Hippocampal formation (tissue), 2 donors: ENCODE measurements at places on chromosomes 13 and 19.

DNA sequence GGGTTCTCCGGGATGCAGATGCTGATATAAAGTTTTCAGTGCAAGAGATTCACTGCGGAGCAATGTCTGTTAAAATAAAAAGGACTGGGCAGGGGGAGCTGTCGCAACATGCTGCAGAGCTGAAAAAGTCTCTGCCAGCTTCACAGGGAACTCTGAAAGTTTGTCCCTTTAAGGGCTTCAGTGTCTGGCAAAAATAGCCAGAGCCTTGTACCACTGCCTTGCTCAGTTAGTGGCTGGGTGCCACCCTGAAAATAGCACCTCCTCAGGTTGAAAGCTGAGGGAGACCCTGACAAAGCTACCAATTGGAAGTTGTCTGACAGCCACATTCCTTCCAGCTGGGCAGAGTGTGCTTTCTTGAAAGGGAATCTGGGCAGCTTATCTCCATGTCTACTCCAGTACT, 3.0 kb upstream of the NDFIP2 start:
- DNase-seq, result peak; percentile 23

GRCh38 chr19:45638930-45639729, at the start of gene EML2:
Gene EML2 (minus strand): TSS chr19:45639397. CDS start chr19:45639376, 21 bp downstream.
- no peak for DNase-seq

GRCh38 chr13:75469047-75469446, 12.9 kb downstream of the TBC1D4 start:
- DNase-seq, result no peak

GRCh38 chr19:29810504-29810871, 1.3 kb upstream of the CCNE1 start:
- no peak for DNase-seq

GRCh38 chr19:3818466-3818865, 32.3 kb upstream of the MATK start:
- peak; percentile 9 for DNase-seq

- DNase-seq, result no peak
Observed at GRCh38 chr19:58091251-58091995, 6.6 kb downstream of the ZSCAN18 start.

DNA sequence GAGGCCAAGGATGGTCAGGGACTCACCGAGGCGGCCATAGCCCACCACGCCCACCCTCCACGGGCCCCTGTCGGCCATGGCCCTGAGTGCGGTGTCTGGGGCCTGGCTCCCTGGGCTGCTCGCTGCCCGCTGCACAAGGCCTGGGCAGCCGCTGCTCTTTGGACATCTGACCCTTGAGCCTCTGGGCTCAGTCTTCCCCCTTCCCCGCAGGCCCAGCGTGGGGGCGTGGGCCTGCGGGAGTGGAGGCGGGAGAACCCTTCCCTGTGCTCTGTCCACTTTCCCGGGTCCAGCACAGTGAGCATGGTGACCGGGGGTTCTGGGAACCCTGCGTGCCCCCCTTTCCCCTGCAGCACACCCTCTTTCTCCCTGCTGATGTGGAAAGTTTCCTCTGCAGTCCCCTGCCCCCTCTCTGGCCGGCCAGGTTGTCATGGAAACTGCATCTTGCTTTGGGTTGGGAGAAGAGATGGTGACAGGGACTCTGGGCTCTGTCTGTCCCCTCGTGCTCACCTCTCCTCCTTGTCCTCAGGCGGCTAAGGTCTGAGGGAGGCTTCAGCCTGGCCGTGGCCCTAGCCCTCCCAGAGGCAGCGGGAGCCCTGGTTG, at the start of gene ASPDH:
Gene ASPDH (minus strand): TSS at position 168 of the 600 bp plus-strand sequence. CDS start 90 bp downstream, at position 78.
- peak; percentile 28 for DNase-seq

GRCh38 chr13:37715606-37716015, 117.0 kb upstream of the POSTN start:
- DNase-seq, result no peak

GRCh38 chr19:11247391-11247790, 8.0 kb downstream of the ANGPTL8 start:
- no peak for DNase-seq

DNA sequence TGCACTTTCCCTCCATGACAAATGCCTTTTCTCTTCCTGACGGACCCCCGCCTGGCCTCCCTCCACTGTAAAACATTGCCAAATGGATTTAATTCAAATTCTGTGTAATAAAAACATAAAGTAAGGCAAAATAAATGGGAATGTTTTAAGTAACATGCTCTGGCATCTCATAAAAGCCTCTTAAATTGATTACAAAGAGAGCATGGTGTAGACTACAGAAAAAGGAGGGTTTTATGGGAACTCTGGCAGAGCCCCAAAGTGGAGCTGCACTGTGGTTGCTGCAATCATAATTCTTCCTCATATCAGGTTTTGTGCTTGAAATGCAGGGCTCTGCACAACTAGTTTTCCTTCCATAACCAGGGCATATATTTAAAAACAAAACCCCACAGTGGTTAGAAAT, 44.3 kb upstream of the SIAH3 start:
- DNase-seq, result no peak

- DNase-seq, result no peak
Observed at GRCh38 chr13:109517517-109517916, 268.9 kb downstream of the IRS2 start.

DNA sequence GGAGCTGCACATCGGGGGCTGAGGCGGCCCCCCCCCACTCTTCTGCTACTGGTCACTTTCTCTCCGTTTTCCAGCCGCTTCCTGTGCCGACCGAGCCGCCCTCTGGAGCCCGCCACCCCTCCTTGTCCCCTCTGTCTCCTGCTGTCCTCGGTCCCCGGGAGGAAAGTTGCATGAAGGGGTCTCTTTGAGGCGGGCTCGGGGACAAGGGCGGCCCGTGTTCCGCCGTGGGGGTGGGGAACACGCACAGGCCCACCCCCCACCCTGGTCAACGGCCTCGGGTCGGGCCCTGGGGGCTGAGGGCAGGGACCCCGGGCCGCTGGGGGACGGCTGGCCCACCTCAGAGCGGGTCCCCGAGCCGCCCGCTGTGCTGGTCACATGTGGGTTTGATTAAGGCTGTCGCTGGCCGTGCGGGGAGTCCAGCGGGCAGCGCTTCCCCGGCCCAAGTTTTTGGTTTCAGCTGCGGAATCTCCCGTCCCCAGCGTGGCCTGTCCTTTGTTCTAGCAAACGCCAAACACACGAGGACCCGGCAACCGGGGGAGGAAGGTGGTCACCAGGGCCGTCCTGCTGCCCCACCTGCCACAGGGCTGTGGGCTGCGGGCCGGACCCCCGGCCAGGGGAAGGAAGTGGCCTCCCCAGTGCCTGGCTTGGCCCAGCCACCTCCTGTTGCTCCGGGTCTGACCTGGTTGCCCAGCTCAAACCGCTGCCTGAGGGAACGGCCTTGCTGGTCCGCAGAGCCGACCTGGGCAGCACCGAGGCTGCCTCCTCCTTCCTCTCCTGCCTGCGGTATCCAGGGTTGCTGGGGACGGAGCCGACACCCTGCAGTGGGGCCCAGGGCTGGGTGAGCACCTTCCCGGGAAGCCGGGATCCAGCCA, 1.9 kb downstream of the EFNA2 start:
- no peak for DNase-seq

DNA sequence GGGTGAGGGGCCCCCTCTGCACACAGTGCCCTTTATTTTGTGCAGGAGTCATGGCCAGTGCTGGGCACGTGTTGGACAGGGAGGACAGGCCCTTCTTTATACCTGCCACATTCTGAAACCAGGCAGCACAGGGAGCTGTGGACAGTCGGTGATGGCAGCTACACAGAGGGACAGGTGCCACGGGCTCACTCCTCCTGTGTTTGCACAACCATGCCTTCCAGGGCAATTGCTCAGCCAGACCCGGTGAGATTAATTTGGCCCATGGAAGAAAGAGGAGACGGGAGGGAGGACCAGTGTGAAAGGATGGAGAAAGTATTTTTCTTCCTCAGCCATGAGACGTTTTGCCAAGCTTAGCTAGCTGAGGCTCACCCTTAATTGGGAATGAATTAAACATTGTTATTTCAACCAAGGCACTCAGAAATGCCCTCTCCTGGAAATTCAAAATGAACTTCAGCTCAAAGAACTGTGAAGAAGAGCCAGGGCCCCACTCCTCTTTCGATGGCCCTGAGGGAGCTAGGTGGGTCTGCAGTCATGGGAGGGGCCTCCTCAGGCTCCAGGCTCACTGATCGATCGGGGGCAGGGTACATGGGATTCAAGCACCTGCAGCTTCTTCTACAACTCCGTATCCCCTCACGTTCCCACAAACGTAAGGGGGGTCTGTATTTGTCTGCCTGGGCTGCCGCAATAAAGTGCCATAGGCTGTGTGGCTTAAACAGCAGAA, 41.2 kb downstream of the SHISA2 start:
- no peak for DNase-seq

DNA sequence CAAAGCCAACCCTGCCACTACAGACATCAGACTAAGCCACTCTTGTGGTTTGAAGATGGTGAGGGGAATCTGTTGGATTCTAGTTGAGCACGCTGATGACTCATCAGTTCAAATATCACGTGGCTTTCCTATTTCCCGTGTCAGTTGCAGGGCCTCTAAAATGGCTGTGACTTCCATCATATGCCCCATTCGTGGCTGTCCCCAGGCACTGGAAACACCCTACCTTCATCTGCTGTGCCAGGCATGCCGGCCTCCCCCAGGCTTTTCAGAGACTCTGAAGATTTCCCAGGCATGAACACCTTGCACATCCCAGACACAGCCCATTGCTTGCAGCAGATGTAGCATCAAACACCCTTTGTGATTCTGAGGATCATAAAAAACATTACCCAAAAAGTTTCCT, 659.9 kb downstream of the UQCRFS1 start:
- no peak for DNase-seq

DNA sequence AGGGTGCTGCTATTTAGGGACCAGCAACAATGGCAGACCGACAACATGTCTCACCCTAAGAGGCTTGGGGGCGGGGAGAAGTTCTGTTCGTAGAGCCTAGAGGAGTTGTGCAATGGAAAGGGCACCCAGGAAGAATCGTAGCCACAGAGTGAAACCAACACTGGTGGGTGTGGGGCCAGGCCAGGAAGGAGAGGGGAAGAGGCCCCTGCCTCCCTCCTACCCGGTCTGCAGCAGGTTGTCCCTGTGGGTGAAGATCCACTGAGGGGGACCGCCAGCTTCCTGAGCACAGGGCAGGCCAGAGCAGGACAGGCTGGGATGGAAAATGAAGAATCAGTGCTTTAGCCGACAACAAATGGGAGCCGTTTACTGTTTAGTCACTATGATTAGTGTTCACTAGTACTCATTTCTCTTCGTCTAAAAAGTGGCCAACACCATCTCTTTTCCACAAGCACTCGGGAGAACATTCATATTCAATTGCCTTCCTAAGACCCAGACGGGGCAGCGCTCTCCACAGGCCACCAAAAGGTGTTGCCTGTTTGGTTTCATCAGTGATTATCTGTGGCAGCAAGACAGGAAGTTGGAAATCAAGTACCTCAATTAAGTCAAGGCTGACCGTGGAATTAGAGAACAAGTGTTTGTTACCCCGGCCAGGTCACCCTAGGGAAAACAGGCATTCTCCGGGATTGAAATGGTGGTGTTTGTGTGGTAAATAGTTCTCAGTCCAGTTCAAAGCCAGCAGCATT, 1.1 kb upstream of the ATP11A start:
- no peak for DNase-seq

GRCh38 chr19:1243768-1244692, 2.5 kb downstream of the ATP5F1D start:
- peak; percentile 64 for DNase-seq

DNA sequence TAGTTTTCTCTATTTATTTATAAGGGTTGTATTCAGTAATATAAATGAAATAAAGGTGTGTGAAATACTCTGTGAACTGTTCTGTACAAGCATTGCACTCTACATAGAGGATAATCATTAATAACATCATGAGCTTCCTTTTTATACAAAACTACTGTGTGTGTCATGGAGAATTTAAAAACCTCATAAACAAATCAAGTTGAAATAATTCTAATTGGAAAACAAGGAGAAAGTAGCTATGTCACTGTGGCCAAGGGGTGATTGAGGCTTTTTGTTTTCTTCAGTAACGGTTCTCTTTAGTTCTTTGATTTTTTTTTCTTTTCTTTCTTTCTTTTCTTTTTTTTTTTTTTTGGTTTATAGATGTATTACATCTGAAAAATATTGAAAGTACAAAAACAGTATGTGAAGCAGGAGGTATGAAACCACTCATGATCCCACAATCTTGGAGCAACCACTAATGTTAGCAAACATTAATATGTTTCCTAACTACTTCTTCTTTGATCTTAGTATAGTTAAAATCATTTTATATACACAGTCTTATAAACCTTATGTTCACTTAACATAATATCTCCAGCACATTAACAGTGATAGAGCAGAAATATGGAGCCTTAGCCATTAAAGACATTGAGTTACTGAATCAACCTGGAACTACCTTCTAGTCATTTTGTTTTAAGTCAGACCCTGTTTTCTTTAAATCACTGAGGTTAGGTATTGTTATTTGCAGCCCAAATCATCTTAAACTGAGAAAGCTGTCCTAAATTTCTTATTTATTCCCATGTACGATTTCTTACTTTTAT, 45.4 kb downstream of the WDFY2 start:
- DNase-seq, result no peak

DNA sequence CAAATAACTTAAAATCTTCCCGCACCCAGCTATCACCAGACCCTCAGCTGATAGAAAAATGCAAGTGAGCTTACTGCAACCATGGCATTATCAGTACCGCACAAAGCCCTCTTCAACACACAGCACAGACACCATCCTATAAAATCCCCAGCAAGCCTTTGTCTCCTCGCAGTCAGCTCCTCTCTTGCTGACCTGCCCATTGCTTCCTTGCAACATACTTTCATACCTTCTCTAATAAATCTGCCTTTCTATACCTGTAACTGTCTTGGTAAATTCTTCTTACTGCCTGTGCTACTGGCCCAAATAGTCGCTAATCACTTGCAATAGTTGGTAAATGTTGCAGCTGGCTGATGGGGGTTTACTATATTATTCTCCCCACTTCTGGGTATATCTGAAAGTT, 43.3 kb upstream of the FARP1 start:
- no peak for DNase-seq

- DNase-seq, result no peak
Observed at GRCh38 chr19:32890841-32891240, 21.3 kb upstream of the SLC7A9 start.

- no peak for DNase-seq
Observed at GRCh38 chr13:113654175-113654560, 3.8 kb downstream of the ATP4B start.

GRCh38 chr13:102751886-102752285, 21.7 kb downstream of the TEX30 start:
- no peak for DNase-seq

- no peak for DNase-seq
Observed at GRCh38 chr13:97944396-97945029, 9.0 kb upstream of the IPO5 start.

GRCh38 chr19:29539670-29540069, 13.9 kb downstream of the VSTM2B start:
- no peak for DNase-seq
